ENCODE measurements at places on chromosomes 6 and 20.

DNA sequence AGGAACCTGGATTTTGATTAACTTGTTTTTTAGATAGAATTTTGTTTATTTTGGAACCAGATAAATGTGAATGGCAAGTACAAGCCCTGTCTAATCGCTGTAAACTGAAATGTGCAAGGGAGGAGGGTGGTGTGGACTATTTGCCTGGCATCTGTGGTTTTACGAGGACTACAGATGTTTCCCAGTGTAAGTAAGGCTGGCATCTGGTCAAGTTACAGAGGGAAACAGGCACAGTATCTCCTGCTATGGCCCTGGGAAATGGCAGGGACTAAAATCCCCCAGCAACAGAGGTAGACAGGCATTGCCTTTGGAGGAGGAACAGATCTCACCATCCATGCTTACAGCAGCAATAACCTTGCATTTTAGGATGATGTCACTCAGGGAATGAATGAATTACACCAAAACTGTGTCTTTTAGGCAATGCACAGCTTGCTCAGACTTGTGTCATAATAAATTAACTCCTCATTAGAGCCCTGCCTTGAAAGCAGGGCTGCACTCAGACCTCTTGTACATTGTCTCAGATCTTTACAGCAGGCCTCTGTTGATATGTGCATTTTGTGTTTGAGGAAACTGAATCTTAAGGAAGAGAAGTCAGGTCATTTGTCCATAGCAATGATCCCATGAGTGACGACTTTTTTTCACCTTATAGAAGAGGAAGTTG is 96.2 kb downstream of the TCP11 start:
- no peak for DNase-seq

GRCh38 chr6:157104803-157105202 is 218.5 kb downstream of the TMEM242 start:
- DNase-seq: no peak

DNA sequence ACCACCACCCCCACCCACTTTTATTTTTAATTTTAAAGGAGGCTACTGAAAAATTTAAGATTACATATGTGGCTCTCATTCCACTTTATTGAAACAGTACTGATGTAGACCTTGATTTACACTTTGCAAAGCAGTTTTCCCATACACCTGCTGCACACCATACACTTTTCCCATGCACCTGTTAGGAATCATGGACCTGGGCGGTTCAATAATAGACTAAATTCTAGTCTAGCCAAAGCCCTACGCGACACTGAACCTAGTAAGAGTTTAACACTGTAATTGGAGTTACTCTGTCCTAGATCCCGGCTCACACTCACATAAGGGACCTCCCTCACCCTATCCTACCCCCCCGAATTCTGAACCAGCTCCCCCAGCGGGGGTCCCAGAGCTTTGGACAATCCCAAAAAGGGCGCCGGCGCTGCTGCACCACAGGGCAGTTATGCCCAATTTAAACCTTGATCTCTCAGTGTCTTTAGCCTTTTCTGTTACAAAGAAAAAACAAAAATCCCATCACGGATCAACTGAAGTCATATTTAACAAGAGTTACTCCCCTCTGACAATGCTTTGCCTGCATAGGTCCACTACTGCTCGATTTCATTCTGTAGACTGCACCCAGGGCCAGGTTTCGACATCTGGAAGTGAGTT is 2.4 kb upstream of the GCLC start:
- DNase-seq: no peak

DNA sequence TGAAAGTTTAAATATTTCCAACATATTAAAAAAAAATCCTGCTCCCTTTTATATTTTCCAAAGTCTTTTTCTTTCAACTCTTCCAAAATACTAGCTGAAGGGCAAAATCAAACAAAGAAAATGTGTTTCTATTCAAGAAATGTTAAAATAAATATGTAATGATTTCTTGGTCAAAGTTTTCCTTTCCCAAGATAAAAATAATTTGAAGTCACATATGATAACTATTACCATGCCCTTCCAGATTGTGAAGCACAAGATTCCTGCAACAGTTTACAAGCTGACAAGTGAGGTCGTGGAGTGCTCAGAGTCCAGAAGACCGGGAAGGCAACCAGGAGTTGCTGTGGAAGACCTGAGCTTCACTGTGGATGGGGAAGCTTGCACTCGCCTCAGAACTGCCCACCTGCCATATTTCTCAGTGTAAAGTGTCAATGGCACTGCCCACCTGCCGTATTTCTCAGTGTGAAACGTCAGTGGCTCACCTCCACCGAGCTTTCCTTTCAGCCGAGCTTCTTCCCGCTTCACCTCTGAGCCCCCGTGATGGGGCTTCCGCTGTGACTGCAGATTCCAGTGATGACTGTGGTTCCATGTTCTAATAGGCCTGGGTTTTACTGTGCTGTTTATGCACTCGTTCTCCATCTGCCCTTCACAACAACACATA is 160.5 kb downstream of the THBS2 start:
- no peak for DNase-seq

DNA sequence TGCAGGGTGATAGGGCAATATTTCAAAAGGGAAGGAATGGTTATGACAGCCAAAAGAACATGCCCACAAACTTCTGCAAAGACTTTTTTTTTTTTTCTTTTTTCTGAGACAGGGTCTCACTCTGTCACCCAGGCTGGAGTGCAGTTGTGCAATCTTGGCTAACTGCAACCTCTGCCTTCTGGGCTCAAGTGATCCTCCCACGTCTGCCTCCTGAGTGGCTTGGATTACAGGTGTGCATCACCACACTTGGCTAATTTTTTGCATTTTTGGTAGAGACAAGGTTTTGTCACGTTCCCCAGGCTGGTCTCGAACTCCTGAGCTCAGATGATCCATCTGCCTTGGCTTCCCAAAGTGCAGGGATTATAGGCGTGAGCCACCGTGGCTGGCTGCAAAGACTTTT is 117.6 kb upstream of the ADGRF1 start:
- no peak for DNase-seq

DNA sequence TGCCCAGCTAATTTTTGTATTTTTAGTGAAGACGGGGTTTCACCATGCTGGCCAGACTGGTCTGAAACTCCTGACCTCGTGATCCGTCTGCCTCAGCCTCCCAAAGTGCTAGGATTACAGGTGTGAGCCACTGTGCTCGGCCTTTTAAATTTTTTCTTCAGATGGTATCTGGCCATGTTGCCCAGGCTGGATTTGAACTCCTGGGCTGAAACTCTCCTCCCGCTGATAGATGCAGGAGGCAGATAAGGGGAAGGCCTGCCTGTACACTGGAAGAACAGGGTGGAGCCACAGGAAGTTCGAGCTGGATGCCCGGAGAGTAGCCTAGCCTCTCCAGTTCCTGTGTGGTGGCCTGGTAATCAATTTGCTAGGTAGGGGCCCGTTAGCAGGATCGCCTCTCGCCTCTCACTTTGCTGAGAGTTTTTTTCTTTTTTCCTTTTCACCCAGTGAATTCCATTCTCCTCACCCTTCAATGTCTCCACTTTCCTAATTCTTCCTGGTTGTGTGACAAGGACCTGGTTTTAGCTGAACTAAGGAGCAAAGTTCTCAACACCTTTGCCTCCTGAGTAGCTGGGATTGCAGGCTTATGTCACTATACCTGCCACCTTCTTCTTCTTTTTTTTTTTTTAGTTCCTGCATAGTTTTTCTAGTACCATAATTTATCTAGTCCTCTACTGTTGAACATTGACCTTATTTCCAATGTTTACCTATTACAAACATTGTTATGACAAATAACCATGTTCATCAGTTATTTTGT is 19.4 kb upstream of the ITCH start:
- DNase-seq: no peak

All from SW 1271 (cell line).